ENCODE measurements at places on chromosomes 3 and 15.

GRCh38 chr15:86837294-86838061 is 757.8 kb downstream of the AGBL1 start:
- no peak for DNase-seq

- DNase-seq: no peak
Measured at GRCh38 chr15:81152799-81153198, 18.7 kb downstream of the CFAP161 start.

DNA sequence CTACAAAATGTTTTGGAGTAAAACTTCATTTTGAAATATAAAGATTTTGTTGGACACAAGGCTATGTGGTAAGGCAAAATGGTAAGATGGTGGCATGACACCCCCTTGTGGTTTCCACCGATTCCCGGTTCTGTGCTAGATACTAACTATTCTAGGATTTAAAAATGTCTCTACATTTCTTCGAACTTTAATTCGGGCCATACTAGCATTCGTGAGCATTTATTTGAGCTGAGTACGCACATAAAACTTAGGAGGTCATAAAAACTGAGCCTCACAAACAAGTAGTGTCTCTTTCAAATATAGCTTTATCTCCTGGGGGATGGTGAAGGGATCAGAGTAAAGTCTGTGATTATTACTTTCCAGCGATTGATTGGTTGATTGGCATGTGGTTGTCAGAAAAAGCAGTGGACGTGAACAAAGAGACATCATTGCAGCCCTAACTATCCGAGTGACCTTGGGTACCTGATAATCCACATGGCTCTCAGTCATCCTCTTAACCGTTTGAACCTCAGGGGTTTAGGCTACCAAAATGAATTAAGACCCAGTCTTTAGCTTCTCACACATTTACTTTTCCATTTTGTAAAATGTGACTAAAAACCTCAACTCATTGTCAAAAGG is 1.1 kb upstream of the ZNF639 start:
- peak; percentile 30 for DNase-seq

- DNase-seq: no peak
Measured at GRCh38 chr3:126316031-126316461, 41.2 kb downstream of the KLF15 start.

GRCh38 chr15:35256551-35256950 is 171.5 kb upstream of the NANOGP8 start:
- DNase-seq: no peak

DNA sequence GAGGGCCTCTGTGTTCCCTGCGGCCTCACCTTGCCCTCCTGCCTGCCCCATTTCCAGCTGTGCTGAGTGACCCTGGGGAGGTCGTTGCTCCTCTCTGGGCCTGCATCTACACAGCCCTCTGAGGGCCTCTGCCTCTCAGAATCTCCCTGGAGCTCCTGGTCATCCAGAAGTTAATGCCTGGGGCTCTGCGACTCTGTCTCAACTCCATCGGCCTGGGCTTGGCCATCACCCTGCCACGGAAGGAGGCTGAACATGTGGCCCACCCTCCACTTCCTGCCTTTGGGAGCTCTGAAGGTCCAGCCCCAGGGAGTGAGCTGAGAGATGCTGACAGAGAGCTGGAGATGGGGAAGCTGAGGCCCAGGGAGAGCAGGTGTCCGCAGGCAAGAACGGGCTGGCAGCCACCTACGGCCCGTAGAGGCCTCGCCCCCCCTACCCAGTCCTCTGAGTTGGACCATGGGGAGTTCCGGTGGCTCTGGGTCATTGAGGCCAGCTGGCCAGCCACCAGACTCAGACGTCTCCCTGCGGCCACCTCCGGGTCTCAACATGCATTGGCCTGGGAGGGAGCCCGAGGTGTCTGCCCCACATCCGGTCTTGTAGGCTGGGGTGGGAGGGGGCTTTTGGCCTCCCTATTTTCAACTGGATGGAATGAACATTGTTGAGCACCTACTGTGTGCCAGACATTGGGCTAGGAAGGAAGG is 34.2 kb downstream of the GRIP2 start:
- no peak for DNase-seq

DNA sequence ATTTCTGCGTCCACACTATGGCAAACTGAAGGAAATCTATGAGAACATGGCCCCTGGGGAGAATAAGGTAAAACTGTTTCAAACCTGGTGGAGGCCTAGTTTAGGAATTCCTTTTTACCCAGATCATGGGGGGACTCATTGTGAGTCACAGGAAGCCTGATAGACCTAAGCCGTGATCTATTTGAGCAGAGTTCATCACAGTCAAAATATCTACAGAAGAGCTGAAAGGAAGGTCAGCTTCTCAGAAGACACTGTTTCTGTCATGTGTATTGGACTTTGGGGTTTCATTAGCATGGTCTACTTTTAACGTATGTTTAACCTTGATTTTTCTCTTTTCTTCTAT is 1.3 kb downstream of the PSMD2 start:
- no peak for DNase-seq

Data from NCI-H2081 treated with DMSO at 0.1 percent for 48 hours (cell line).